ENCODE measurements at places on chromosomes 3 and 15.

DNA sequence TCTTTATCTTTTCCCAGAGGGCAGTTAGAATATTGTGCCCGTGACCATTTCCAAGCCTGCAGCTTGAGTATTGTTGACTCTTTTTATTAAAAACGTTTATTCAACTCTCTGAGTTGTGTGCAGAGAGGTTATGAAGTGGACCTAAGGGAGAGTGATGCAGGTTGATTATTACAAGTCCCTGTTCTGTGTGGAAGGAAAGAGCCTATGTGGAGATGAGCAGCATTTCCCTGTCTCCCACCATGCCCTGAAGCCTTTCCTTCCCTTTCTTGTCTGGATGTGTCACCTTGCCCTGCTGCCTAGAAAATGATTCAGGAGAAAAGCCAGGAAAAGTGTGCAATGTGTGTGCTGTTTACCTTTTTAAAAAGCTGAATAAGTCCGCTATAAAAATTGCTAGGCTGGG is 19.4 kb downstream of the ZPLD1 start:
- no peak for DNase-seq

- no peak for DNase-seq
Observed at GRCh38 chr3:188304501-188304900, 150.5 kb downstream of the LPP start.

DNA sequence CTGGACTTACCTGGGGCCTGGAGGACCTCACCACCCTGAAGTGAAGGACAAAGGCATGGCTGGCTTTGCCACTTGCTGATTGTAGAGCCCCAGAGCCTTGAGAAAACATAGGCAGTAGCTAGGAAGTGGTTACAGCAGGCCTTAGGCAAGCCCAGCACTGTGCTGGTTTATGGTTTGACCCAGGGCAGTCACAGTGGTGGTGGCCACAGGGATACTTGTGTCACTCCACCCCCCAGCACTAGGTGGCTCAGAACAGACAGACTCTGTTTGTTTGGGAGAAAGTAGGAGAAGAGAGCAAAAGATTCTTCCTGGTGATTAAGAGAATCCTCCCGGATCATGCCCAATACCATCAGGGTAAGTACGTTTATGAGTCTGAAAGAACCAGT is 13.2 kb upstream of the COL8A1 start:
- DNase-seq, result no peak

DNA sequence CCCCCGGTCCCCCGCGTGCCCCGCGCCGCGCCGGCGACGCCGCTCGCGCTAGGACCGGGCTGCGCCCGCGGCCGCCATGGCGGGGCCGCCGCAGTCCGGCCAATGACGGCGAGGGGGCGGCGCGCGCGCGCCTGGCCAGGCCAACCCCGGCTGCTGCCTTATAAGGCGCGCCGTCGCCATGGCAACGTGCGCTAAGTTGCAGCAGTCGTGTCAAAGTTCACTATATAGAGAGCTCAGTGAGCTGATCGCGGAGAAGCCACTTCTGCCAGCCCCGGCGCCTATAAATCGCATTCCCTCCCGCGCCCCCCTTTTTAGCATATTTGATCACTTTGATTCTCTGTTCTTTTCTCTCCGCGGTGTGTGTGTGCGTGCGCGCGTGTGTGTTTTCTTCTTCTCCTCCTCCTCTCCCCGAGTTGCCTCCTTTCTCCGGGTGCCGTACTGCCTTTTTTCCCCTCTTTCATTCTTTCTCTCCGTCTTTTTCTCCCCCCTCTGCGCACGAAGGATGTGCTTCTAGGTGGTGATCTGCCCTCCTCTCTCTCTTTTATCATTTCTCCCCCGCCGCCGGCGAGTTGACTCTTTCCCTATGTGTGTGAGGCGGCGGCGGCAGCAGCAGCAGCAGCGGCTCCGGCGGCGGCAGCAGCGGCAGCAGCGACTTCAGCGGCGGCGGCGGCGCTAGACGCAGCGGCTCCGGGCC is at the start of gene NR2F2:
TSS of gene NR2F2 (plus strand) at position 251 of the 694 bp plus-strand sequence. CDS start 1,406 bp downstream, outside the sequence.
- DNase-seq, result peak; percentile 59

GRCh38 chr15:38035701-38036100 is 101.3 kb downstream of the TMCO5A start:
- DNase-seq, result no peak

GRCh38 chr3:149610351-149611105 is 47.3 kb downstream of the WWTR1 start:
- no peak for DNase-seq

DNA sequence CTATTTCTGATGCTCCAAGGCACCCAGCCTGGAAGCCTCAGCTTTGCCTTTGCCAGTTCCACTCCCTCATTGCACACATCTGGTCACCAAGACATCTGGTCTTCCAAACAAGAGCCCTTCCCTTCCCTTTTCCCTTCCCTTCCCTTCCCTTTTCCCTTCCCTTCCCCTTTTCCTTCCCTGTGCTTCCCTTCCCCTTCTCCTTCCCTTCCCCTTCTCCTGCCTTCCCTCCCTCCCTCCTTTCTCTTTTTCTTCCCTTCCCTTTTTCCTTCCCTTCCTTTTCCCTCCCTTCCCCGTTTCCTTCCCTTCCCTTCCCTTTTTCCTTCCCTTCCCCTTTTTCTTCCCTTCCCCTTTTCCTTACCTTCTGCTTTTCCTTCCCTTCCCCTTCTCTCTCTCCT is 2.4 kb upstream of the CGNL1 start:
- no peak for DNase-seq

GRCh38 chr15:93206893-93207292 is 117.9 kb upstream of the RGMA start:
- DNase-seq, result no peak

DNA sequence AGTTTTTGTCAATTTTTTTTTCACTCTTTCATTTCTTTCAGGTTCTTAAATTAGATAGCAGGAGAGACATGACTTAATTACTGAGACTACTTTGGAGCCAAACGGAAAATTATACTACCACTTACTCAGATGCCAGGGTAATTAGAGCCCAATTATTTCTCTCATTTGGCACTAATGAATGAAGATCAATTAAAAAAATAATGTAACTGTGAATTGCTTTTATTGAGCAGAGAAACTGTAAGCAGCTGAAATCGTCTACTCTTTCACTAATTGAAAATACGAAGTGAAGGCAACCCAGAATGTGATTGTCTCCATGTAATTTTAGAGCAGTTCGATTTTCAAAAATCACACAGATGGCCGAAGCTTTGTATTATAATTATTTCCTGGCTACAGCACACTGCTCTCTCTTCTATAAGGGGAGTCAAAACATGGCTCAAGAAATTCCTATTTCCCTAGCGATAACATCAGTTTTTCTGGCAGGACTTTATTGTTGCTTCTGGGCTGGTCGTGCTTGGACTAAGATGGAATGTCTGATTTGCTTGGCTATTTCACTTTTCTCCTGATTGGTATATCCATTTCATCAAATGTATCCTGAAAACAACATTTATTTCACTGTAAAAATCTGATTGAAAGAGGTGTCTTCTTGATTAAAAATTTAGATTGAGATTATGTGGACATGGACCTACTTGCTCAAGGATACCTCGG is 55.8 kb upstream of the PDZRN3 start:
- no peak for DNase-seq

DNA sequence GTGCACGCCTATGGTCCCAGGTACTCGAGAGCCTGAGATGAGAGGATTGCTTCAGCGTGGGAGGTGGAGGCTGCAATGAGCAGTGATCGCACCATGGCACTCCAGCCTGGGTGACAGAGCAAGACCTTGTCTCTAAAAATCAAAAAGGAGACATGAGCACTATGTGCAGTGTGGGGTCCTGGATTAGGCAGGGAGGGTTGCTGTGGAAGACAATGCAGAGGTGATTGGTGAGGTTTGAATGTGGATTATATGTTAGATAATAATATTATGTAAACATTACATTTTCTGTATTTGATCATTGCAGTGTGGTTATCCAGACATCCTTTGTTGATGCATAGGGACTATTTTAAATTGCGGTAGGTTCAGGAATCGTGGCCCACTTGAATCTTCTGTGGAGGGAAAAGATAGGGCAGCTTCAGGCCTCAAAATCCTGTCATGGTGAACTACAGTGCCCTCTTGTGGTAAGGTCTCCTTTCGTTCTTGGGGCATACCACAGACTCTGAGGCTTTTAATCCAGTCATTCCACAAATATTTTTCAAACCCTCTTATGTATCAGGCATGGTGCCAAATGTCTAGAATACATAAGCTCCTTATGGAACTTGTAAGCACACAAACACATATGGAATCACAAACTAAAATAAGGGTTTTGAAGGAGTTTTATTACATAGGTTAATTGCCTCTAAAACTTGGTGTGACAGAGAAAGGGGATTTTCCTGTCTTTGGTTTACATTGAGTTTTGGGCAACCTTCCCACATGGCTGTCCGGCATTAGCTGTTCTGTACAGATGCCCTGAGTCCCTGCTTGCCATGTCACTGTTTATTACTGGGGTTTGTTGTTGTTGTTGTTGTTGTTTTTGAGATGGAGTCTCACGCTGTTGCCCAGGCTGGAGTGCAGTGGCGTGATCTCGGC is 37.7 kb downstream of the GPD1L start:
- DNase-seq, result peak; percentile 92

DNA sequence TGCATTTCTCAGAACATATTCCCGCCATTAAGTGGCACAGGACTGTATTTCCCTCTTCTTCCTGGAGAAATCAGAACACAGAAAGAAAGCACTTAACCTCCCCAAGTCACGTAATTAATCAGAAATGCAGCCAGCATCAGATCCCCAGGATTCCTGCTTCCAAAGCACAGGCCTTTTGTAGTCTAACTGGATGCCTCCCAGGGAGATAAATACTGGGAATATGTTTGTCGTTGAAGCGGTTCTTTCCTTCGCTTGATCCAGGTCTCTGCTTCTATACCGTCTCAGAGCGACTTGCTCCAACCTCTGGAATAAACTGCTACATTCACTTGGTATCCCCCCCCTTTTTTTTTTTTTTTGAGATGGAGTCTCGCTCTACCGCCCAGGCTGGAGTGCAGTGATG is 198.6 kb downstream of the KBTBD8 start:
- DNase-seq, result no peak

DNA sequence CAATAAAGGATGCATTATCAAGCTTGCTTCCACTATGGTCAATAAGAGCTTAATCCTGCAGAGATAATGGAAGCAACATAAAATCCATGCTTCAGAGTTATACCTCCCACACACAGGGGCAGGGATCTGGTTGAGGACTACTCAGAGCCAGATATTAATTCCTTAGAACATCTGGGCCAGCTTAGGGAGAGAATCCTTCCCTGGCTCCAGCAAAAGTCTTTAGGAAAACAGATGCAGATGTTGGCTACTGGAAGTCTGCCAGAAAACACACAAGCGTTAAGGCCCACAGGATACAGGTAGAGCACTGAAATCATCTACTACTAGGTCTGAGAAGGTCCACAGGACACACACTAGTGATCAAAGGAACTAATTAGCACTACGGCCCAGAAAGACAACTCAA is 25.2 kb downstream of the TMEM202 start:
- no peak for DNase-seq

GRCh38 chr3:163929069-163929652 is 1149.1 kb downstream of the SI start:
- DNase-seq, result no peak

- no peak for DNase-seq
Observed at GRCh38 chr15:98397419-98397818, 250.9 kb upstream of the IGF1R start.

DNA sequence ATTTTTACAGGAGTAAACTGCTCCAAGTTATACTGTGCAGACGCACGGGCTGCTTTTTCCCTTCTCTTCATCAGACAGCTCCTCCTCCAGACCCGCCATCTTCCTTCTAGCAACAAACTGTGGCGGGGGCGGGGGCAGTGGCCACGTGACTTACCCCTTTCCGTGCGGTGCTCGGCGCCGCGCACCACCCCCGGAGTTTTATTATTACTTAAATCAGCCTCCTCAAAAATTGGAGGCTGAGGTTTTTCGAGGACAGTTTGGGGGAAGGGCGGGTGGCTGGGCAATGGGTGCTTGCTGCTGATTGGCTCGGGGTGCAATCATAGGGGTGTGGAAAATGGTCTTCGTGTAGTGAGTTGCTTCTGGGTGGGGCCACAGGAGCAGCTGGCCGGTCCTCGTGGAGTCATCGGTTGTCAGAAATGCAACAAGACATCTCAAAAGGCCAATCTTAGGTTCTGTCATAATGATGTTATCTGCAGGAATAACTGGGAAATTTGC is 77.1 kb upstream of the MFGE8 start:
- DNase-seq, result no peak
